GM12865 (cell line): ENCODE measurements at places on chromosomes 16 and 17.

DNA sequence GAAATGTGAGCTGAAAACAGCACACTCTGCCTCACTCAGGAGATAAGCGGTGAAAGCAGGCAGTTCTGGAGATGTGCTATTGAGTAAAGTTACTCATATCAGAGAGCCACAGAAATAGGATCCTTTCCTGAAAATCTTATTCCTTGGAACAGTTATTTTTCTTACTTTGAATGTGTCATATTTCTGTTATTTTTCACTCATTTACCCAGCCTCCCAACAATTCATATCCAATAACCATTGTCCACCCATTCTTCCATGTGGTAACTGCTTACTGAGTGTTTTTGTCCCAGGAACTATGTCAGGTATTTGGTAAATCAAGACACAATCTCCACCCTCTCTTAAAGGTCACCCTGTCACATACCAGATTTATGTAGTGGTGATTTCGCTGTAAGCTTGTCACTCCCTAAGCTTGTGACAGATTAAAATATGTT is 144.9 kb downstream of the PARN start:
- no peak for DNase-seq

DNA sequence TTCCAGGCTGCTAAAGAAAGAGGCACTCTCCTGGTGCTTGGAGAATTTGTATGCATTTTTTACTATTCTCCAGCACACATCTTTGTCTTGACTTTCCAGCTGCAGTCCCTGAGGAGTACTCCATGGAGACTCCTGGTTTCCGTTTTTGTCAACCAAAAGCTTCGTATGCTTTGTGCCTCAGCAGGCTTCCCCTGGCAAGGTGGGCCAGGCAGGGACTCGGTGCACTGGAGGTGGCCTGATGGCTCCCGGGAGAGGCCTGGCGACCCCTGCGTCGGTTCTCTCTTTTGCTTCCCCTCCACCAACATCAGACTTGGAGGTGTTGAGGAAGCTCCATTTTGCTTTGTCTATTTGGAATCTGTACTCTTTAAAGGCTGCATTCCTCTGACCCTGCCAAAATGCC is 23.7 kb downstream of the CDK5R1 start:
- no peak for DNase-seq

GRCh38 chr17:59004338-59005111 is 102.2 kb downstream of the TRIM37 start:
- DNase-seq = peak; percentile 76

DNA sequence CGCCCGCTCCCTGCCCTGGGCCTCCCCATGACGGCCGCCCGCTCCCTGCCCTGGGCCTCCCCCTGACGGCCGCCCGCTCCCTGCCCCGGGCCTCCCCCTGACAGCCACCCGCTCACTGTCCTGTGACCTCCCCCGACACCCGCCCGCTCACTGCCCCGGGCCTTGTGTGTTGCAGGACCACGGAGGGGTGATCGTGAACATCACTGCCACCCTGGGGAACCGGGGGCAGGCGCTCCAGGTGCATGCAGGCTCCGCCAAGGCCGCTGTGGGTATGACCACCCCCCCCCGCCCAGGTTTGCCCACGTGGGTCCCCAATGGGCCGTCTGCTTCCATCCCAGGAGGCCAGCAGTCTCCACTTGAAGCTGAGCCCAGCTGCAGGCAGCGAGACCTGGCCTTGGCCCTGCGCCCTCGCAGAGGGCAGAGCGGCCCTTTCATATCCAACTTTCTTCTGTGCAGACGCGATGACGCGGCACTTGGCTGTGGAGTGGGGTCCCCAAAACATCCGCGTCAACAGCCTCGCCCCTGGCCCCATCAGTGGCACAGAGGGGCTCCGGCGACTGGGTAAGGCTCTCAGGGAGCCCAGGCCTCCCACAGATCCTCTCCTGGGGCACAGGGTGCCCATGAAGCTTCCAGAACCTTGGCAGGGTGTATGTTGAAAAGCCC is 9.0 kb downstream of the DECR2 start:
- DNase-seq = no peak

DNA sequence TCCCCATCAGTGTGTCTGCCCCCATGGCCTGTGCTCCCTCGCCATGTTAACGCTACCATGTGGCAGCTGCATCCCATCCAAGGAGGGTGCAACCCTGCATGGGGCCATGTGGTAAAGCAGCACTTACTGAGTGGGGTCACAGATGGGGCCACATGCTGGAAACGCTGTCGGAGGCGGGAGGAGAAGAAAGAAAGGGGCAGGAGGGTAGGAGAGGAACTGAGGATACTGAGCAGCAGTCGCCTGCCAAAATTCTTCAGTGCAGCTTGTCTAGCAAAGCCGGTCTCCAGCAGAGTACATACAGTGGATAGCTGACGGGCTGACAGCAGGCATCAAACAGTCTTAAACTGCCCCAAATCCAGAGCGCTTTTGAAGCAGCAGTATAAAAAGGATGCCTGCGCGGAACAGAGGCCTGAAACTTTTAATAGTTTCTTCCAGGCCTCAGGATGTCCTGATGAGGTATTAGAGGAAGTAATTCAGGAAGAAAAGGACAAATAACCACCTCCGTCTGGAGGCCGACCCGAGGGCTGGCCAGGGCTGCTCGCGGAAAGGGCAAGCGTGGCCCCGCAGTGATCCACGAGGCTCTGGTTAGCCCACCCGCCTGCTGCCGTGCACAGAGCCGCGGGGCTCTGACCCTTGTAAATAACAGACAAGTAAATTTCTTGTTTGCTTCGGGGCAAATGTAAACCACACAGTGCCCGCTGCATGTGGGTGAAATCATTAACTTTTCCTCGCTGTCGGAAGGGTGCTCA is 149.0 kb downstream of the CCDC182 start:
- DNase-seq = no peak

DNA sequence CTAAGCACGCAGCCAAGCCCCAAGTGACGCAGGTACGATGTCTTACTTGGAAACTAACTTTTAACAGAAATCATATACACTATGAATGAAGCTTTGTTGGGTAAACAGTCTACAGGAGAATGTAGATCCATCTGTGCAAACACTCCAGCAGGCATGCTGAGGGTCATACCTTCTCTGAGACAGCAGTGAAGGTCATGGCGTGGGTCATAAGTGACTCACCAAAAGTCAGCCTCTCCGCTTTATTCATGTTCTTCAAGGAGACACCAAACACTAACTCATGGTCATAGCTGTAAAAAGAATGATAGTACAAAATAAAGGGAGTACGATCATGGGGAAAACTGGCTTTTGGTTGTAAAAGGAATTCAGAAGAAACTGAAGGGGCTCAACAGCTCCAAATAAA is 20.6 kb downstream of the BLMH start:
- no peak for DNase-seq

- DNase-seq = peak; percentile 66
Measured at GRCh38 chr17:28570716-28571360, 486 bp downstream of the PIGS start.

- no peak for DNase-seq
Measured at GRCh38 chr17:1438593-1439083, 17.4 kb downstream of the CRK start.

GRCh38 chr17:62681061-62681938 is 53.8 kb downstream of the MRC2 start:
- no peak for DNase-seq

GRCh38 chr17:73362697-73363096 is 50.9 kb upstream of the CDC42EP4 start:
- no peak for DNase-seq

DNA sequence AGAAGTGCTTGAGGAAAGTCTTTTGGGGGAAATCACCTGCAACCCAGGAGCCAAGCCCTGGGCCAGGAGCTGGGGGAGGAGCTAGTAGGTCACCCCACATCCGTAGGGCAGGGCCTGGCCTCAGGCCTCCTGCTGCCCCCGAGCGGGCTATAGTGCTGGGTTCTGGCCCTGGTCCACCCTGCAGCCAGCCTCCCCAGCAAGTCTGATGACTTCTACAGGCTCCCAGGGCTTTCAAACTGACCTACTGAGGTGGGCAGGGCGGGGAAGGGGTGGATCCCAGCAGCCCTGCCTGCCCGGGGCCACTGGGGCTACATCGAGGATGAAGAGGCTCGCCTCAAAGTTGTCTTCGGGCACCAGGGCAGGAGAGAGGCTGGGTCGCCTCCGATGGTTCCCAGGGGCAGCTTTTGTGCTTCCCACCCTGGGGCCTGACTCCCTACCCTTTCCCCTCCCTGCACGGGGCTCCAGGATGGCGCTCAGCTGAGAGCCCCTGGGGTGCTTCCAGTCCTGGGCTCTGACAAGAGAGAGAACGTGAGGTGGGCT is 5.0 kb downstream of the CENPX start:
- DNase-seq = no peak

DNA sequence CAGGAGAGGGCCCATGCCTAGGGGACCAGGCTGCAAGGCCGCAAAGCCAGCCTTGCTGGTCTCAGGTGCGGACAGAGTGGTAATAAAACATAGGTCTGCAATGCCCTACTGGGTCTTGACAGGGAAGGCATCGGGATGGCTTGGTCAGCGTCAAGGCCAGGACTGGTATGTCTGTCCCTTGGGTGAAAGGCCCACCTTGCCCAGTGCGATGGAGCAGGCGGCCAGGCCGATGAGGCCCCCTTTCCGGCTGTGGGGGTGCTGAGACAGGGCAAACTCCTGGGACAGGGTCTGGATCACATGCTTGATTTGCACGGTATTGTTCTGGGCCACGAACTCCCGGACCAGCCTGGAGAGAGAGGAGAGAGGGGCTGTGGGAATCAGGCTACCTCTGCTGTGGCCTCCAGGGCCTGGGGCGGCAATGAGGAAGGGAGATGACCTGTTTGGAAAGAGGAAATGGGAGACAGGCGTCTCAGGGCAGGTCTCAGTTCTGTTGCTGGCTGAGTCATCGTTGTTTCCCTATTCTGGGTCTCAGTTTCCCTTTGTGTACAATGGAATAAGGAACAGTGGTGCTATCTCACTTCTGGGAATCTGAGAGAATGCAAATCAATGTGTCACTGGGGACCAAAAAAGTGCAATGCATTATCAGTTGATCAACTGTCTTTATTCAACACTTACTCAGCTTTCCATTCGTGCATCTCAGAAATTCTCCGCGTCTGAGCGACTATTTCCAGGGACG is 14.8 kb downstream of the VAC14 start:
- no peak for DNase-seq

DNA sequence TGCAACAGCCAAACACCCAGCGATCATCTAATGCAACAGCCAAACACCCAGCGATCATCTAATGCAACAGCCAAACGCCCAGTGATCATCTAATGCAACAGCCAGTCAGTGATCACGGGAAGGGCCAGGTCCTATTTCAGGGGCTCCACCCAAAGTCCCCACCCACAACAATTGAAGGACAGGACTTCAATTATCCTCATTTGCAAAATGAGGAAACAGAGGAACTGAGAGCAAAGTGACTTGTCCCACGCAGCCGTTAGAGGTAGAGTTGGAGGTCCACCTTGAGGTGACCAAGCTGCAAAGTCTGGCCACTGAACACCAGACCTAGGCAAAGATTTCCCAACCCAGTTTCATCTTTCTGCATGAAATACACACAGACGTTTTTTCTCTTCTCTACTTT is 3.7 kb downstream of the ZG16B start:
- DNase-seq = no peak

DNA sequence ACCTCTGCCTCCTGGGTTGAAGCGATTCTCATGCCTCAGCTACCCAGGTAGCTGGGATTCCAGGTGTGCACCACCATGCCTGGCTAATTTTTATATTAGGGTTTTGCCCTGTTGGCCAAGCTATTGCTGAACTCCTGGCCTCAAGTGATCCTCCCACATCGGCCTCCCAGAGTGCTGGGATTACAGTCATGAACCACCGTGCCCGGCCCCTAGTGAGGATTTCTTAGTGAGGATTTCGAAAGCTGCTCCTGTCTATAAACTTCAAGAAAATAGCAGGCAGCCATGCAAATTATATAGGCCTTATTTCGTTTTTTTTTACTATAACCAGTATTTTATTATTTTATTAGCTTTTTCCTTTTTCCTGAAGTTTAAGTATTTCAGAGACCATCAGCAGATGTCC is 41.6 kb downstream of the EPN2 start:
- DNase-seq = no peak

DNA sequence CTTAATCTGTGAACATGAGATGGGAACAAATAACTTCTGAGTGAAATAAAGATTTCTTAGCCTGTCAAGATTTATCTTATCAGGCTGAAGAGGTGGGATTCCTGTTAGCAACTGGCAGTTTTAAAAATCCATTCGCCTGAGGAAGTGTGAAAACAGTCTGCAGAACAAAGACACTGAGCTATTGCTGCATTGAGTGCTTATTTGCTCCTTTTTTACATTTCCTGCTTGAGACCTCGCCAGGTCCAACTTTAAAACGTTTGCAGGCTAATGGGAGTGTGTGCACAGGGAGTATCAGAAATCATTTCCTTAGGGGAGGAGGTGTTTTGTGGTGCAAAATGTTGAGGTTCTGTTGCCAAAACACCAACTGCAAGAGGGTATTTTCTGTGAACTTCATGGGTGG is 957.8 kb upstream of the RBFOX1 start:
- DNase-seq = no peak

- peak; percentile 67 for DNase-seq
Measured at GRCh38 chr16:85754413-85754812, 3.5 kb upstream of the C16orf74 start.

DNA sequence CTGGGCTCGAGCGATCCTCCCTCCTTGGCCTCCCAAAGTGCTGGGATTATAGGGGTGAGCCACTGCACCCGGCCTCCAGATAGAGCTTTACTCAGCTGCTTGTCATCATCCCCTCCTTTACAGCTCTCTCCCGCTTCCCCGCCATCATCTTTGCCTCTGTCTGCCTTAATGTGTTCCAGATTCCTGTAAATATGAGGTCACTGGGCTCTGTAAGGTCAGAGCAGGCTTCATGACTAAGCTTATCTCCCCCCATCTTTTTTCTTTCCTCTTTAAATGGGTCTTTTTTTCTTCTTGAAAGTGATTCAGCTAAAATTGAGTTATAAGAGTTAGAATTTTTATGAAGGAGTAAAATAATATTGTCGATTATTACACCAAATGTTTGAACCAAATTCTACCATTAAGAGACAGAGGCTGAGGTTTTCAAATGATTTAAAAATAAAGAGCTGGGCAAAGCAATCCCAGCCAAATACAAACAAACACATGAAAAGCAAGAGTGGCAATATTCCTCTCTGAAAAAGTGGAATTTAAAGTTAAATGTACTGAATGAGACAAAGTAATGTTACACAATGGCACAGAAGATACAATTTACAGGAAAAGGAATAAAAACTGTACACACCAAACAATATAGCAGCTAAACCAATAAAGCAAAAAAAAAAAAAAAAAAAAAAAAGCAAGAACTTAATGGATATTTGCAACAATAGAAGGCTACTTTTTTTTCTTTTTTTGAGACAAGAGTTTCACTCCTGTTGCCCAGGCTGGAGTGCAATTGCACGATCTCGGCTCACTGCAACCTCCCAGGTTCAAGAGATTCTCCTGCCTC is 62.1 kb downstream of the CRISPLD2 start:
- DNase-seq = no peak

DNA sequence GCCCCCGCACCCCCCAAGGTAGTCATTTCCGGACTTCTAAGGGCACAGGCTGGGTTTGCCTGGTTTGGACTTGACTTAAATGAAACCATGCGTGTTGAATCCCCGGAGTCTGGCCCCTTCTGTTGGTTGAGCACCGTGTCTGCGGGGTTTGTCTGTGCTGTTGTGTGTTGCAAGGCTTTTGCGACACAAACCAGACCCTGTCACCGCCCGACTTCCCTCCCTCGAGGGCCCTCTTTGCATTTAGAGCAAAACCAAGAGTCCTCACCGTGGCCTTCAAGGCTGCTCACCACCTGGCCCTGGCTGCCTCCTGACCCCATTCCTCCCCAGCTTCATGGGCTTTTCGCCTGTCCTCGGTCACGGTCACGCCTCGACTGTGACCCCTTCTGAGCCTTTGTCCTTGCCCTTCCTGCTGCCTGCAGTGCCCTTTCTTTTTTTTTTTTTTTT is 7.4 kb downstream of the CRISPLD2 start:
- no peak for DNase-seq
